ENCODE measurements at places on chromosomes 7 and 10.

DNA sequence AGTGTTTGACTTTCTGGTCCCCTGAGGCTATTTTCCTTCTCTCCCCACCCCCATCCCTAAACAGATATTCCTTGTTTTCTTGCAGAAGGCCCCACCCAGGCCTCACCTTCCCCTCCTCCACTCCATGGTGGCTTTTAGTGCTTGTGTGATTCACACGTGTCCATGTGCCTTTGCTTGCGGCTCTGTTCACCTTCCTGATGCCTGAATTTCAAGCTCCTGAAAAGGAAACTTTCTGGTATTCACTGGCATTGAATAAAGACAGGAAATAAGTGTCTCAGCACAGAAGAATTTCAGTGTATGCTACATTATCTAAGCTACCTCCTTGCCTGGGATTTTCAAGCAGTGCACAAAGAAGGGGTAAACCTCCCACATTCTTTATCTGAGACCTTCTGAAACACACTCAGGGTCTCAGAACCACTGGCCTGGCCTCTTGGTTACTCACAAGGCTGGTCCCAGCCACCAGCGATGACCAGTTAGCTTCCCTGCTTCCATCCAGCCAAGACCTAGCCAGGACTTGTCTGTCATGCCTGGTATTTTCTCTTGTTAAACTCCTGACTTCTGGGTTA lies 17.2 kb upstream of the UBE2H start:
- peak; percentile 41 for DNase-seq

- DNase-seq, result peak; percentile 21
Observed at GRCh38 chr7:17786314-17786852, 153.9 kb downstream of the SNX13 start.

DNA sequence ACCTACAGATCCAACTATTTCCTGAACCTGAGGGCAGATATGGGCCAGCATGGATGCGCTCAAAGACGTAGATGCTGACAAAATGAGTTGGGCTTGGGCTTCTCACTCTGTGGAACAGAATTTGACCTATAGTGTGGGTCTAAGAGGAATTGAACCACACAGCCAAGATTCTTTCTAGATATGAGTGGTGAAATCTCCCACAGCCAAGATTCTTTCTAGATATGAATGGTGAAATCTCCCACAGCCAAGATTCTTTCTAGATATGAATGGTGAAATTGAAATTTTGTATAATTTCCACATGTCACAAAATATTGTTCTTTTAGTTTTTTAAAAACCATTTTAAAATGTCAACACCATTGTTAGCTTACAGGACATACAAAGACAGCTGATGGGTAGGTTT lies 215.4 kb upstream of the LRGUK start:
- no peak for DNase-seq

- DNase-seq, result no peak
Observed at GRCh38 chr7:132511387-132511786, 64.9 kb downstream of the PLXNA4 start.

- DNase-seq, result peak; percentile 20
Observed at GRCh38 chr10:88754287-88754686, 5.5 kb upstream of the LIPN start.

- no peak for DNase-seq
Observed at GRCh38 chr7:133688483-133689239, 435.8 kb downstream of the EXOC4 start.

- DNase-seq, result peak; percentile 39
Observed at GRCh38 chr7:129925416-129926002, 27.3 kb downstream of the UBE2H start.

GRCh38 chr7:30396389-30396788 lies 82.2 kb downstream of the NOD1 start:
- DNase-seq, result no peak

DNA sequence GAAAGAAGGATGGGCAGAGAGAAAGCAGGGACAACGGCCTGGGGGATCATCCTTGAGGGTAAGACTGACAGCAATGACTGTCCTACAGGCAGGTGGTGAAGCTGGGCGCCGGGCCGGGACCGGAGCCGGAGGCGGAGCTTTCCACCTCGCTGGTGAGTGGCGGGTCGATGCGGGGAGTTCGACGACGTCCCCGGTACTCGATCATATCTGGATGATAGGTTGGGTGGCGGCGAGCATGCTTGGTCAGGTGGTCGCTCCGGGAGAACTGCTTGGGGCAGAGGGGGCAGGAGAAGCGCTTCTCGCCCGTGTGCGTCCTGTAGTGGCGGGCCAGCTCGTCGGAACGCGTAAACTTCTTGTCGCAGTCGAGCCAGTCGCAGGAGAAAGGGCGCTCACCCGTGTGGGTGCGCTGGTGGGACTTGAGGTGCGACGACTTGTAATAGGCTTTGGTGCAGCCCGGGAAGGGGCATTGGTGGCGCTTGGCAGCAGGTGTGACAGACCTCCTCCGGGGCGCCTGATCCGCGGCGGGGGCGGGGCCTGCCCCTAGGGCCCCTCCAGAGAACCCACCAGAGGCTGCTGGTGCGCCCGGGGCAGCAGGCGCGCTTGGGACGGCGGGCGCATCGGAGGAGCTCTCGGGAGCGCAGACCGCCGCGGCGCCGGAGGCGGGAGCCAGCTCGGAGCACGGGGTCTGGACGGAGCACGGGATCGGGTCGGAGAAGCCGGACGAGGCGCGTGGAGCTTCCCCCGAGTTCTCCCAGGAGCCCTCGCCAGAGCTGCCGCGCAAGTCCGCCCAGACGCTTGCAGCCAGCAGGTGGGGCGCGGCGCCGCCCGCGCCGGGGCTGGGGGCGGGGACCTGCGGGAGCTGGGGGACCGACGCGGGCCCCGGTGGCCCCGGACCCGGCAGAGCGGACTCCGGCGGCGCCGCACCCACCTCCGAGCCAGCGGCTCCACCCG lies 752 bp downstream of the KLF14 start:
- DNase-seq, result peak; percentile 44

DNA sequence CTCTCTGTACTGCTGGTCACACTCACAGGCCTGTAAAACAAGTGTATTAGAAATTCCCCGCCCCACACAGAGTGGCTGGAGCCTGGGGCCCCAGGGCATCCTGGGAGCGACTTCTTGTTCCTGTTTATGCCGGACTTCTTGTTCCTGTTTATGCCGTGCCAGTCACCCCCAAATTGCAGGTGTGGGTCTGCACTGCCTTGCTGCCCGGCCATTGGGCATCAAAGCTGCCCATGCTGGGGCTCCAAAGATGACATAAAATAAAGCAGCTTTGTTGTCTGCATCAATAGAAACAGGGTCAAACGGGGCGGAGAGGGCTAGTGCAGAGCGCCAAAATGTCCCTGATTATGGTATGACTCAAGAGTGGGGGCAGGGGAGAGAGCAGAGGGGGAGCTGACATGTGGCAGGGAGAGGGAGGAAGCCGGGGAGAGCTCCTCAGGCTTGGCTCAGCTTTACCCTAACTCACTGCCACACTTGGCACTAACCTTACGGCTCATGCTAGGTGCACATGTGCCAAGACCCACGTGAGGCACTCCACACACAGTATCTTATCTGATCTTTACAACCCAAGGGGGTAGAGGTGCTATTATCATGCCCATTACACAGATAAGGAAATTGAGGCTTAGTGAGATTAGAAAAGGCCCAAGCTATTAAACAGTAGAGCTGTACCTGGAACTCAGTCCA lies 98.4 kb downstream of the PIP4K2A start:
- no peak for DNase-seq

DNA sequence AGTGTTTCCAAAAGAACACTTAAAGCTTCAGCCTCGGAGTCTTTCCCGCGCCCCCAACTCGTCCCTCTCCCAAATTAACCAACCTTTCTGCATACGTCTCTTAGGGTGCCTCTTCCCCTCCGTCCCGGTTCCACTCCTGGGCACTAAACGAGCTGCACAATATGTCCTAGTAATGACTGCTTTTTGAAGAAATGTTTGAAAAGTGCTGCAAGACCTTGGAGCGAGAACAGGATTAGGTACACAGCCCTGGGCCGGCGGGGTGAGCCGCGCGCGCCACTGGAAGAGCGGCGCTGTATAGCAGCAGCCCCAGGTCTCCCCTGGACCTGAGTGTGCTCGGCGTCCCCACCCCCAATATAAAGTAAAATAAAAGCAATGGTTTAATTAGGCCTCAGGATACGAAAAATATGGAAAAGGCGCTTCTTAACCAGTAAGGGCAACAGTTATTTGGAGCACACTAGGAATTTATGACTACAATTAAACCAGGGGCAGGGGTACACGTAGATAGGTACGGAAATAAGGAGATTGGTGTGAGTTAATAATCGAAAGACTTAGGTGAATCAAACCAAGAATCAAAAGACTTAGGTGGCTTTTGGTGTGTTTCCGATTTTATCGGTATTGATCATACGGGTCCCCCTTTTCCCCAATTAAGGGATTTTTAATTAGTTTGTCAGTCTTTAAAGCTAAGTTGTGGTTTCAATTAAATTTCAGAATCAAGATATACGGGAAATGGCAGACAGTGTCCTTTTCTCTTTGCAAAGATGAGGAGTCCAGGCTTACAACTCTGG lies 1.9 kb downstream of the TET1 start:
- no peak for DNase-seq

GRCh38 chr7:113143486-113144257 lies 25.3 kb upstream of the SMIM30 start:
- DNase-seq, result no peak

GRCh38 chr7:92626281-92626809 lies 36.2 kb upstream of the FAM133B start:
- DNase-seq, result no peak

DNA sequence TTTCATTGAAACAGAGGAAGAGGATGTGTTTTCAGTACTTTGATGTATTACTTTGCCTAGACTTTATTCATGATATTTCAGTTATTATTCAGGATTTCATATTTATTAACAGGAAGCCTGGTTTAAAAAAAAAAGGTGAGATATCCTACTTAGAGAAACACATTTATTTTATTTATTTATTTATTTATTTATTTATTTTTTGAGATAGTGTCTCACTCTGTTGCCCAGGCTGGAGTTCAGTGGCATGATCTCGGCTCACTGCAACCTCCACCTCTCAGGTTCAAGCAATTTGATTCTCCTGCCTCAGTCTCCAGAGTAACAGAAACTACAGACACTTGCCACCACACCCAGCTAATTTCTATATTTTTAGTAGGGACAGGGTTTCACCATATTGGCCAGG lies 24.5 kb downstream of the TRDMT1 start:
- DNase-seq, result no peak

GRCh38 chr10:103574097-103575061 lies 80.9 kb downstream of the NEURL1 start:
- DNase-seq, result no peak

DNA sequence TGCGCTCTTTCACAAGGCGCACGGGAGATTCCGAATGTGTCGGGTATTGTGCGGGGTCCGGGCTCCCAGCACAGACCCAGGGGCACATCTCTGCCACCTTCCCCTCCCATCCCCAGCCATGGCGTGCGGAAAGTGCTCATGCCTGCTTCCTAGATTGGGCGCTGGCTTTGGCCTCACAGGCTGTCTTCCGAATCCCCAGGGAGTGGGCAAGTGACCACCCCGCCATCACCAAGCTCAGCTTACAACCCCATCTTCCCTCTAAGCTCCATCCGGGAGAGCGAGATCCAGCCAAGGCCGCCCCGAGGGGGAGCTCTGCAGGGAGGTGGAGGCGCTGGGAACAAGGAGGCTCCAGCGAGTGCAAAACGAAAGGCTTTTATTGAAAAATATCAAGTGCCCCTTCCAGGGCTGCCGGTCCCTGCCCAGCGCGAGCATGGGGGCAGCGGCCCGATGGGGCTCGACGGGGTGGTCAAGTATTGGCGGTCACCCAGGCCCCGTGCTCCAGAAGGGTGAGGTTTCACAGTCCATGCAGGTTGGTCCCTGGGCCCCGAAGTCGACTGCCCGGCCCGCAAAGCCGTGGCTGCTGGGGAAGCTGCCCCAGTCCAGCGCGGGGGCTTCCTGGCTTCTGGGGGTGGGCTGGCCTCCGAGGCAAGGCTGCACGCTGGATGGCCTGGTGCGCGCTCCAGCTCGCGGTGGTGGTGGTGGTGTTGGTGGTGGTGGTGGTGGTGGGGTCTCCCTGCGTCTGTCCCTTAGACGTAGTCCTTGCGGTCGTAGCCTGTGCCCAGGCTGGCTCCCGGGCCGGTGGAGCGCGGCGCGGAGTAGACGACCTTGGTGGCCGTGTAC lies 1.2 kb downstream of the CLDN3 start:
- no peak for DNase-seq

- no peak for DNase-seq
Observed at GRCh38 chr7:157475095-157475494, 138.3 kb downstream of the DNAJB6 start.

DNA sequence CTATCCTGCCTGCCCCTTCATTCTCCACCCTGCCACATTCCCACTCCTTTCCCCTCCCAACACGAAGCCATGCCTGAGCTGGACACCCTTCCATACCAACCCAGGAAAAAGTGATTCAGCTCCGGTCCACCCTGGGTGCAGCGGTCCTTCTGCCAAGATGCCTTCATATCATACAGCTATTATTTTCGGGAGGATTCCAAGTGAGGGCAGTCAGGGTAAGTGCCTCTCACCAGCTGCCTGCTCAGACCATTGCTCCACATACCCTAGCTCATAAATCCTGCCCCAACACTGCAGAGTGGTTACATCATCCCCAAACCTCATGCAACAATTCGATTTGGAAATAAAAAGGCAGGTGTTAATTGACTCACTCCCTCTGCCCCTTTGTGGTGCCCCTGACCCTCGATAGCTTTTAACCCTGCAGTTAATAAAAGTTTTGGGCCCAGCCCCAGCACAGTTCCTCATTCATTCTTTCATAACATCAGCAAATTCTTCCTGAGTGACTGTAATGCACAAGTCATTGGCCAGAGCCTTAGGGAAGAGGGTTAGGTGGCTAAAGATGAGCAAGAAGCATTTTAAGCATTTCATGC lies 42.6 kb downstream of the ZNF503 start:
- DNase-seq, result no peak

- peak; percentile 40 for DNase-seq
Observed at GRCh38 chr10:98172073-98172472, 37.6 kb downstream of the R3HCC1L start.

GRCh38 chr10:7157091-7157490 lies 253.7 kb downstream of the SFMBT2 start:
- no peak for DNase-seq

GRCh38 chr10:71964098-71964742 lies at the start of gene CHST3:
Gene CHST3, plus strand, starts transcription at chr10:71964395. Its CDS starts 41,448 bp downstream, at chr10:72005843.
- DNase-seq, result peak; percentile 86

- no peak for DNase-seq
Observed at GRCh38 chr10:106608066-106608465, 556.4 kb downstream of the SORCS1 start.

DNA sequence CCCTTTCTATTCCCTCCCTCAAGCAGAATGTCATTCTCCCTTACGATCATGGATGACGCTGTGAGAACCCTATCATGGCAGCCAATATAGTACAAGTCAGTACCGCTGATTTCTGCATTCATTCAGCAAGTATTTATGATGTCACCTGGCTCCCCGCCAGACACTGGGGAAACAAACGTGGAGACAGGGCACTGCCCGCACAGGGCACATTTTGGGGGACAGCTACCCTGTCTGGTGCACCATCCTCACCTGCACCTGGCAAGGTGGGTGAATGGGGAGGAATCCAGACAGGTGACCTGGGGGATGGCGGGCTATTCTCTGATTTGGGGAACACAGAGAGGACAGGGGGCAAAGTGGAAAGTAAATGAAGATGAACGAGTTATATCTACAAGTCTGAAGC lies 28.4 kb downstream of the MKI67 start:
- DNase-seq, result no peak

GRCh38 chr10:86342111-86342863 lies 24.3 kb downstream of the GRID1 start:
- no peak for DNase-seq

- no peak for DNase-seq
Observed at GRCh38 chr7:112267944-112268691, 61.6 kb downstream of the ZNF277 start.

GRCh38 chr7:116305485-116306408 lies 95.4 kb downstream of the TES start:
- DNase-seq, result no peak
